ENCODE measurements at places on chromosomes 12 and 14.

DNA sequence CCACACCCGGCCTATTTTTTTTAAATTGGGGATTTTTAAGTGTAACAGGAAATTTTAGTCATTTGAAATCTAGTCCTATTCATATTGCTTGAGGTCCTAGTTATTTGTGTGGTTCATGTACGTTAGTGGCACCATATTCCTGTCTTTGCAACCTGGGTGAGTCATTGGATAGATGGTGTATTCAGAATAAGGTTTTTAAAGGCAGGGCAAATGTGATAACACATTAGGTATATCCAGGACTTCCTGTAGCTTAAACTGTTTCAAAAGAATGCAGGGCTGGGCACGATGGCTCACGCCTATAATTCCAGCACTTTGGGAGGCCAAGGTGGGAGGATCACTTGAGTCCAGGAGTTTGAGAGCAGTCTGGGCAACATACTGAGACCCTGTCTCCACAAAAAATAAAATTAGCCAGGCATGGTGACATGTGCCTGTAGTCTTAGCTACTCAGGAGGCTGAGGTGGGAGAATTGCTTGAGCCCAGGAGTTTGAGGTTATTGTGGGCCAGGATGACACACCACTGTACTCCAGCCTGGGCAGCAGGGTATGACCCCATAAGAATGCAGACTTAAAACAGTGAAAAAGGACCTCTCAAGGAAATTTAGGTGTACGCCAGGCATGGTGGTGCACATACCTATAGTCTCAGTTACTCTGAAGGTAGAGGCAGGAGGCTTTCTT is 8.1 kb downstream of the ATP6V0A2 start:
- DNase-seq: no peak

GRCh38 chr12:95762123-95762785 is 28.3 kb downstream of the NTN4 start:
- no peak for DNase-seq

GRCh38 chr14:90758959-90759358 is 57.3 kb downstream of the TTC7B start:
- DNase-seq: peak; percentile 68

GRCh38 chr14:104747876-104748275 is 5.1 kb upstream of the SIVA1 start:
- DNase-seq: no peak

- no peak for DNase-seq
Measured at GRCh38 chr14:29220072-29220471, 453.5 kb downstream of the FOXG1 start.

DNA sequence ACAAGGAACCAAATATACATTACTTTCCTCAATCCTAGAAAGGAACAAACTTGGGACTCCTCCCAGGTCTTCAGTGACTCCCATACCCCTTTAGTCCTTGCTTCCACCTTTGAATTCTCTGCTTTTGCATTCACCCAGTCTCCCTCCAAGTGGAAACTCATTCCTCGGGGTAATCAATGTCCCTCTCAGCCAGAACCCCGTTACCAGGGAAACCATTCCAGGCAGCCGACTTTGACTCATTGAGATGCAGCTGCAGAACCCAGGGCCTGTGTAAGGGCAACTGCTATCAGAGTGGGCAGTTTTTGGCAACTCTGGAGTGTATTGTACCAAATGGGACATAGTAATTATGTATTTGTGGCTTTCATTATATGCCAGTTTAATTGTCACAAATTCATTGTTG is 186.2 kb downstream of the NRXN3 start:
- DNase-seq: no peak

- DNase-seq: no peak
Measured at GRCh38 chr14:20742132-20742531, 3.6 kb upstream of the EDDM3A start.

DNA sequence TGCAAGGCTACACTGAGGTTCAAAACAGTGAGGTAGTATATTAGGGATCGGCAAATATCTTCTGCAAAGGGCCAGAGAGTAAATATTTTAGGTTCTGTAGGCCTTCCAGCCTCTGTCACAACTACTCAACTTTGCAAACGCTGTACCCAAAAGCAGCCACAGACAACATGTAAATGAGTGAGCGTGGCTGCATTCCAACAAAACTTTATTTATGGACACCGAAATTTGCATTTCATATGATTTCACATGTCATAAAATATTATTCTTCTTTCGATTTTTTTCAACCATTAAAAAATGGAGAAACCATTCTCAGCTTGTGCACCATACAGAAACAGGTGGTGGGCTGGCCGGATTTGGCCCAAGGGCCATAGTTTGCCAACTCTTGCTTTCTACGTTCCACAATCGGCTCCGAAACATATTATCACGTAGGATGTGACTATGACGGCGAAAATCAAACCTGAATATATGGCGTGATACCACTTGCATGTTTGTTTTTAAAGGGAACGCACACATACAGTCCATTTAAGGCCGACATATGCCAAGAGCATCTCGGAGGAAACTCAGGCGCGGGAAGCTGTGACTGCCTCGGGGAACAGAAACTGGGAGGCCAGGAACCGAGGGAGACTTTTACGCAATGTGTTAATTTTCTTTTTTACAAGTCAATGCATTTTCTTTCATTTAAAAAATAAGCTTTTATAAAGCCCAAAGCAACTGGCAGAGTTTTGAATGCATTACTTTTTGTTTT is 7.1 kb downstream of the NCOR2 start:
- no peak for DNase-seq

GRCh38 chr12:120323772-120324171 is 3.8 kb downstream of the PLA2G1B start:
- no peak for DNase-seq

DNA sequence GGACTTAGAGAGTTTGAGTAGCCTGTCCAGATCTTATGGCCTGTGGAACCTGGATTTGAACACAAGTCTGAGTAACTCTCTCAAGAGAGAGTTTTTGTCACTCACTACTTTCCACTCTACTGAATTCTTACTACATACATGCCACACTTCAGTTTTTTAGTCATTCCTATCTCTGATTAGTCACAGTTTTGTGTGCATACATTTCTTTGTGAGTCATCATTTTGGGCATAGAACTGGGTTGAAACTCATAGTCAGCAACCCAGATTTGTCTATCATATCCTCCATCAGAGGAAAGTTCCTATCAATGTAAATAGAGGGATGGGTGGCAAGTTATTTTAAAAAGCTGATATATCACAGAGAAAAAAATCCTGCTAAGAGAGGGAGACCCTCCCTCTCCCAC is 42.9 kb downstream of the FLRT2 start:
- DNase-seq: no peak

- DNase-seq: no peak
Measured at GRCh38 chr14:41957459-41957858, 350.8 kb downstream of the LRFN5 start.

DNA sequence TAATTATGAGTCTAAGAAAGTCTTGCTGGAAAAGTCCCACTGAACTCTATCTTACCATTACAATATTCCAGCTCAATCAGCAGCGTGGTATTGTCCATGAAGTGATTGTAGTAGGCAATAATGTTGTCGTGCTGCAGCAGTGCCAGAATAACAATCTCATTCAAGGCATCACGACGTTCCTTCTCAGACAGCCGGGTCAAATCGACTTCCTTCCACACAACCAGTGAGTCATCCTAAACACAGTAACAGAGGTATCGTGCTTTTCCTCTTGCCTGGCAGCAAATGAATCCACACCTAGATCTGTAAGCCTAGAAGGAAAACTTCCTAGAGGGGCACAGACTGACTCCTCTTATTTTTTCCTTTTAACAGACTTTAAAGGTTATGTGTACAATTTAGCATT is 2.9 kb downstream of the NEK9 start:
- DNase-seq: peak; percentile 73

- DNase-seq: no peak
Measured at GRCh38 chr14:79483477-79484388, 727.6 kb downstream of the DIO2 start.

GRCh38 chr12:32005496-32006125 is 46.4 kb downstream of the RESF1 start:
- DNase-seq: no peak

DNA sequence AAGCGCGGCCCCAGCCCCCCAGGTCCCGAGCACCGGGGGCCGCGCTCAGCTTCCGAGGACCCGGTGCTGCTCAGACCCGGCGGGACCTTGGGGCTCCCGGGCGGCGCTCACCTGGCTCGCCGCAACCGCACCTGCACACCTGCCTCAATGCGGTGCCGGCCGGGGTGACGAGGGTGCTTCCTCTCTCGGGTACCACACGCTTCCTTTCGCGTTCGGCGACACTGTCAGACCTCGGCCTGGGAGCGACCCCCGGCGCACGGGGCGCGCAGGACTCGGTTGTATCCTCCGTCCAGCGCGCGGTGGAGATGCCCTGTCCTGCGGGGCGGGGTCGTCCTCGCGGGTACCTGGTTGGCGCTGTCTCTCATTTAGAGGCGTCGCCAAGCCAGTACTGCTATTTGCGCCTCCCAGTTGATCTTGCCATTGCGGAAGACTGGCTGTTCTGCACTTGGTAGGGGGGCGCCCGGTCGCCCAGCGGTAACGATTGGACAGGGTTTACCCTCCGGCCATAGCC is 718 bp downstream of the PACS2 start:
- peak; percentile 63 for DNase-seq

- peak; percentile 77 for DNase-seq
Measured at GRCh38 chr12:124396544-124397398, 101.9 kb downstream of the RFLNA start.

DNA sequence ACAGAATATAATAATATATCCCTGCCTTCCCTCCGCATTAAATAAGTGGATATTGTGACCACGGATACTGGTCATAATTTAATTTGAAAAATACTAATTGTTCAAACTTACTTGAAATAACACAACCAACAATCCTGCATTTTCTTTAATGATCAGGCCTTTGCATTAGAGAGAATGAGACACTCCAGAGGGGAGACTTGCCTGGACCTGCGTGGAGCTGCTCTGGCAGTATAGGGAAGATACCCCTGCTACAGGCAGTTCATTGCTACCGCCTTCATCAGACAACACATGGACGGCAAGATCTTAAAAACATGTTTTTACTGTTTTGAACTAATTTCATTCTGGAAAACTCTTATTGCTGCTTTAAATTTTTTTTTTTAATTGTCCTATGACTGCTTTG is 211.0 kb upstream of the FAR2 start:
- no peak for DNase-seq

DNA sequence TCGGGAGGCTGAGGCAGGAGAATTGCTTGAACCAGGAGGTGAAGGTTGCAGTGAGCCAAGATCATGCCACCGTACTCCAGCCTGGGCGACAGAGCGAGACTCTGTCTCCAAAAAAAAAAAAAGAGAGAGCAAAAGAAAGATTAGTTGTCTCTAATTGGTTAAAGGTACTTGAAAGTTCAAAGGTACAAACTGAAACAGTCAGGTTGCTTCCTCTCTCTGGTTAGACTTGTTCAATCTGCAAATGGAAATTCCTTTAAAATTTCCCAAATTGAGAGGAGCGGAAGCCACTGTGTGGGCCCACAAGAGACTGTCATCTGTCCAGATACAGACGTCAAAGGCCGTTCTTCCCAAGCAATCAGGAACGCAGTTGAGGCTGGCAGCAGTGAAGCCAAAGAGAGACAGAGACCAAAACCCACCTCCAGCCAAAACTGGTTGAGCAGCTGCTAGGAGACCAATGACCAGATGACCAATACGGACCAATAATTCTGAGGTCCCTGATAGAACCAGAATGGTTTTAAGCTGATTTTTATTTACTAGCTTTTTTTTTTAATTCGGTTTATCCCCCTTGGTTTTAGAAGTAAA is 63.6 kb downstream of the GCH1 start:
- DNase-seq: no peak

DNA sequence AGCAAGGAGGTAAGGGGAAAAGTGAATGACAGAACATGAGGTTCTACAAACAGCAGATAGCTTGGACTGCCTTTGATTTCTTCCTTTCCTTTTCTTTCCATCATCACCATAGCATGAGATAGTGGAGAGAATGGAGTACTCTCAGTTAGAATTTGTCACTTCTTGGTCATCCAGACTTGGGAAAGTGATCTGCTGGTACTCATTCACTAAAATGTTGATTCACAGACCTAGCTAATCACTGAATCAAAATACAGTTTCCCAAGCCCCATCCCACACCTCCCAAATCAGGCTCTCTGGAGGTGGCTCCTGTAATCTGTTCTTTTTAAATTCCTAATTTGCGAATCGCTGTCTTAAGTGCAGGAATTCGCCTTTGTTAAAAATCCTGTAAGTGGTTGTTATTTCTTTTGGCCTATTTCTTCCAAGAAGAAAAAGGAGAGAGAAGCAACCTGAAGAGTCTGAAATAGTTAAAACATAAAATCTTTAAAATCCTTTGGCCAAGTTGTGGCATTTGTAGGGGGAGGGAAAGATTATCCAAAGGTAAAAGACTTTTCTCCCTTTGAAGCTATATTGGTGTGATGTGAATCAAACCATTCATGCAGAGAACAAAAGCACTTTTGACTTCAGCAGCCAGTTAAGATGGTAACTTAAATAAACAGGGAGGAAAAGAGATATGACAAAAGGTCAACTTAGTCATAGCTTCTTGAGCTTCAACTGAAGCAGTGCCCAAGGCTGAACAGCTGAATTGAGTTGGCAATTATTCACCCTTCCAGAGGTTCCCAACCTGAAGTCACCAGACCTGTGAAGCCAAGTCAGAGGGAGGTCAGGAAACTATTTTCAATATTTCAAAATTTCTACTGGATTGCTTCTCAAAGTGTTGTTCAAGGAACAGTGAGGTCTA is 255.1 kb upstream of the KRR1 start:
- DNase-seq: no peak

- no peak for DNase-seq
Measured at GRCh38 chr12:91804533-91804932, 341.1 kb downstream of the BTG1 start.

DNA sequence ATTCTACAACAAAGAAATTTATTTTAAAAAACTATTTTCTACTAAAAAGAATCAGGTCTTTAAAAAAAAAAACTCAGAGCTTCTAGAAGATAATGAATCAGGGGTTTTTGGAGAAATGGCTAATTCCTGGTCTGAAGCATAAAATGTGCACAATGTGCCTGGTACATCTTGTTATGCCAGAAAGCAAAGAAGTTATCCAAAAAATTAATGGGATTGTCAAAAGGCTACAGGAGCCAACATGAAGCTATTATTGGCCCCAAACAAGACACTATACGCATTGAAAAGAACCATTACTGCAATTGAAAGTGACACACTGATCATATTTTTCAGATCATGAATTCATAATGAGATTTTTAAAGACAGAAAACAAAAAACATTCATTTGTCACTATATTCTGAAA is 19.3 kb upstream of the TUBA1A start:
- DNase-seq: no peak

DNA sequence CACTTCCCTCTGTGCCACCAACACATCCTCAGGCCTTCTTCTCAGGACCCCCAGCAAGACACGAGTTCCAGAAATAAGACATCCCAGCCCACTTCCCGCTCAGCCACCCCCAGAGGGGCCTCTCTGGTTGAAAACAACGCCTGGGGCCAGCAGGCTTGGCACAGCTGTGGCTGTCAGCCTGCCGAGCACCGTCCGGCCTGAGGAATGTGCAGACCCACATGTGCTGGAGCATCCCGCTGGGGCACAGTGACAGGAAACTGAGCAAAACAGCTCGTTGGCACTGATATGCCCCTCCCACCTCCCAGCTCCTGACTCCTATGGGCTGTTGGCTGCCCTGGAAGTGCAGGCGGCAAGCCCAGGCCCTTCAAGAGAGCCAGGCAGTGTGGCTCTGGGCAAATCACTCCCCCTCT is 1.4 kb downstream of the SYNE3 start:
- no peak for DNase-seq

- DNase-seq: no peak
Measured at GRCh38 chr12:121214855-121215745, 5.2 kb downstream of the P2RX4 start.

Measured in right atrium auricular region (tissue), 2 donors.